ENCODE measurements at places on chromosomes 5 and 9.
A peak's percentile ranks its signal among the peaks of the same experiment; 100 is the strongest.

DNA sequence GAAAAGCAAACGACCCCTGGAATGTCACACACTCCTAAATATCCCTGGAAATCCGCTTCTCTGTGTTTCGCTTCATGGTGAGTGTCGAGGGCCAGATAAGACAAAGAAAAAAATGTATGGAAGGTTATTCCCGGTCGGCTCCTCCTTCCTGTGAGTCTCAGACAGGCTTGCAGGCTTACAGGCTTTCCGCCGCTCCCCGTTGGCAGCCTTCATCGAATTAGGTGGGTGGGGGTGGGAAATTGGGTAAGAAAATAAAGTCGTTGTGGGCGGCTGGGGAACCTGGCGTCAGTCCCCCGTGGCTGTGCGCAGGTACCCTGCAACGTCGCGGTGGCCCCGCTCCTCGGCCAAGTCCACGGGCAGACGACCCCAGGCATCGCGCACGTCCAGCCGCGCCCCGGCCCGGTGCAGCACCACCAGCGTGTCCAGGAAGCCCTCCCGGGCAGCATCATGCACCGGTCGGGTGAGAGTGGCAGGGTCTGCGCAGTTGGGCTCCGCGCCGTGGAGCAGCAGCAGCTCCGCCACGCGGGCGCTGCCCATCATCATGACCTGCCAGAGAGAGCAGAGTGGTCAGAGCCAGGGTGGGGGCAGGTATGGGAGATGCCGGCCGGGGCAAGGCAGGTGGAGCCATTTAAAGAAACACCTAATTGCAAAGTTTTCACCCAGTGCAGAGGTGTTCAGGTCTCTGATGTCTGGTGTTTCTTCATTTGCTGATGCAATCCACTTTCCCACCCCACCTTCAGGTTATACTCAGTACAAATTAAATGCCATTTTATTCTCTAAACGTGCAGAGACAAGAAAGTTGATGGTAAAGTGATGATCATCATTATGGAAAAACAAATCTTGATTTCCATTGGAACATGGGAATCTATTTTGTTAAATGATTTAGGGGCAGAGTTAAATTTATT lies 3.2 kb downstream of the CDKN2B start:
- no peak for DNase-seq

DNA sequence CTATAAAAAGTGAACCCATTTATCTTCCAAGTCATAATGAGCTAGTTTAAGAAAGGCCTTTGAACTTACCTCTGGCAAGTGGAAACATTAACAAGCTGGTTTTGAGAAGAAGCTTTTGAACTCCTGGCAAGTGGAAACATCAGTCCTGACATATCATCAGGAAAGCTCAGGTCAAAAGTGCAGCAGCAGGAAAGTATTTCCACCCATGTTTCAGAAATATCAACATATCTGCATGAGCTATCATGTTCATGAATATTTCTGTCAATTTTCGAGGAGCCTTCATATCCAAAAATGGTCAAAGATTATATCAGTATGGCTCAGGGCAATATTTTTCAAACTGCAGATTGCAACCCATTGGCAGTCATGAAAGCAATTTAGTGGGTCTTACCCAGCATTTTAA lies 133.9 kb downstream of the PLK2 start:
- no peak for DNase-seq

DNA sequence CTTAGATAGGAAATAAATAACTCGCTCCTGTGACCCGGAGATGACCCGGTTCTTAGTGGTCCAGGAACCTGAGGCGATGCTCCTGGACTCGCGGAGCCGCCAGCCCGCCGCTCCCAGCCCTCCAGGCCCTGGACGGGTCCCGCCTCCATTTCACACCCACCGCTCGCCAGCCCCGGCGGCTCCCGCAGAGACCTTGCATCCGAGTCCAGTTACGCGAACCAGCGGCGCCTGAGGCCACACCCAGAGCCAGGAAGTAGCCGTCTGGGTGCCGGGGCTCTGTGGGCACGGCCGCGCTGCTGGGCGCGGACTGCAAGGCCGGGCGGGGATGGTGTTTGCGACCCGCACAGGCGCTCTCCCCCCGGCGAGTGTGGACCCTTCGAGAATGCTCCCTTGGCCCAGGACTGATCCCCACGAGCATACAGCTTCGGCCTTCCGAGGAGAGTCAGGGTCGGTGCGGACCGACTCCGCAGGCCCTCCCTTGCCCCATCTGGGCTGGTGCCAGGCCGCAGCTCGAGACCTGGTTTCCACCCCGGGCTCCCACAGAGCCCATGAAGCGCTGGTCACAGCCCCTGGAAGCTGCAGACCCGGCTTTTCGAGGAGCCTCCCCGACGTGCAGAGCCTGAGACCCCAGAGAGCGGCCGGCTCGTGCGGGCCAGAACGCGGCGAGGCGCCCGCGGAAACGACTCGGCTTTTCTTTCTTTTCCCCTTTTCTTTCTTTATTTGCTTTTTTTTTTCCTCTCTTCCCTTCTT lies 5.2 kb upstream of the BARX1 start:
- DNase-seq = no peak

- DNase-seq = no peak
Measured at GRCh38 chr5:75037106-75037505, 15.3 kb downstream of the GCNT4 start.

DNA sequence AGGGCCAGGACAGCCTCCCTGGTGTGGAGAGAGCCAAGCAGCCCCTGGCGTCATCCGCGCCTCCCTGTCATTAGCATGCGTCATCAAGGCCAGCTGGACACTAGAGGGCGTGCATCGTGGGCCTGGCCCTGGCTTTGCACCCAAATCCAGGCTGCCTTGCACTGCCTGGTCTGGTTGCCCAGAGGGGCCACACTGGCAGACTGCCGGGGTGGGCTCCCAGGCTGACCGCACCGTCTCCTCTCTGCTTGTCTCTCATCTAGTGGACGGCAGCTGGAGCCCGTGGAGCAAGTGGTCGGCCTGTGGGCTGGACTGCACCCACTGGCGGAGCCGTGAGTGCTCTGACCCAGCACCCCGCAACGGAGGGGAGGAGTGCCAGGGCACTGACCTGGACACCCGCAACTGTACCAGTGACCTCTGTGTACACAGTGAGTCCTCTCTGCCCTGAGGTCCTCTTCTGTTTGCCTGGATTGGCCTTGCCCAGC lies 29.0 kb downstream of the HK3 start:
- peak; percentile 54 for DNase-seq

GRCh38 chr5:124713595-124713994 lies 32.8 kb downstream of the ZNF608 start:
- DNase-seq = no peak

DNA sequence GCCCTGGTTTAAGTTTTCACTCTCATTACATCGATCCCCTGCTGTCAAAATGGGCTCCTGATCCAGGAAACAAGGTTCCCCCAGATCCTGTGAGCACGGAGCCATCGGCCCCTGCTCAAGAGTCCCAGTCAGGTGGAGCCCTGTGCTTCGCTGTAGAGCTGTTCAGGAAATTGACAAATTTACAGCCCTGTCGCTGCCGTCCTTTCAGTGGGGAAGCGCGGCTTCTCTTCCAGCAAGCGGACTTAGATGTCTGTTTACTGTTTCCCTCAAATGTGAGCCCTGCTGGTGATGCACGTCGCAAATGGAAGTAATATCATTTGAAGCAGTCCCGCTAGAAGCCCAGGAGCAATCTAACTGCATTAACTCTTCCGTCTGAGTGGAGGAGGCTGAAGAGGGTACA lies 760.9 kb upstream of the WWC1 start:
- no peak for DNase-seq

DNA sequence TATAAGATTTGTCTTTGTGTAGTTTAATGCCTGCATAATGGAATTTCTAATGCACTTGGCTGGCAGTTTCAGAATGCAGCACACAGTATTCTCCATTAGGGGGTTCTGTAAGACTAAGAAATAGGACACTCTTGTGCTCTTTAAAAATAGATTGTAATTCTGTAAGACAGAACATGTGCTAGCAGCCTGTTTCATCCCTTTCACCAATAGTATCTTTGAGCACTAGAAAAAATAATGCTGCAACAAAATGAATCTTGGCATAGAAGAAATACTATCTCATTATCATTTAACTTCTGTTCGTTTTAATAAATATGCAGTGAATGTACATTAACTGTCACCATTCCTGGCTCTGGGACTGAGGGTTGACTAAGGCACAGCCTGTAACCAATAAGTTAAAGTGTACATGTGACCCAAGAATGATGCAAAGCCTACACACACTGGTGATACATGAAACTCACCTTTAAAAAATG lies 23.8 kb upstream of the ZNF622 start:
- no peak for DNase-seq

GRCh38 chr5:32030686-32031085 lies 143.4 kb downstream of the GOLPH3 start:
- no peak for DNase-seq

DNA sequence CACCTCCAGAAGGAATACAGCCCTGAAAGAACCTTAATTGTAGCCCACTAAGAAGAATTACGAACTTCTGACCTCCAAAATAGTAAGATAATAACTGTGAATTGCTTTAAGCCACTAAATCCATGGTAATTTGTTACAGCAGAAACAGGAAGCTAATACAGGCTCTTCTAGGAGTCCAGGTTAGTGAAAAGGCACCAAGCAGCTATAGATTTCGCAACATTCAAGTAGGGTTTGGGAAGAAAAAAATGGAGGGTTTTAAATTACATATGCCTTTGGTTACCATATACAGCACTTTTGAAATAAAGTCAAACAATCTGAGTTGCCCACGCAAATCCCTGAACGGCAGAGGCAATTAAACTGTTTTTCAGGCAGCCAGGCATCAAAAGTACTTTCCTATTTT lies 1.7 kb upstream of the ACTL7A start:
- no peak for DNase-seq

- DNase-seq = no peak
Measured at GRCh38 chr9:134123764-134124128, 12.1 kb upstream of the WDR5 start.

DNA sequence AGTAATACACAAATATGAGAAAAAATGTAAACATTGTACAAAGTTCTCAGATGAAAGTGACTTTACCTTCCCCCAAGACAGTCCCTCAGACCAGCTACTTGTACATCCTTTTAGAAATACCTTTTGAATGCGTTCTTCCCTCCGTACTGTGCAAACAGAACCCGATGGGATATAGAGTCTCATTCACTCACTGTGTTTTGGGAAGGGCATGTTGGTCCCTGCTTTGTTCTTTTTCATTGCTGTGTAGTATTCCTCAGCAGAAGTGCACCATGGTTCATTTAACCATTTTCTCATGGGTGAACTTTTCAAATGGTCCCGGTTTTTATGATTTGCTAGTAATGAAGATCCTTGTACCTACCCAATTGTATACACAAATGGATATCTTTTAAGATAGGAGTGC lies 94.4 kb downstream of the ANKRD33B start:
- no peak for DNase-seq

GRCh38 chr5:138459311-138459933 lies 5.9 kb upstream of the EGR1 start:
- DNase-seq = peak; percentile 64

- DNase-seq = no peak
Measured at GRCh38 chr5:81768935-81769452, 18.1 kb upstream of the SSBP2 start.

- DNase-seq = no peak
Measured at GRCh38 chr9:2810420-2811075, 33.3 kb downstream of the PUM3 start.

GRCh38 chr5:170301149-170301548 lies 3.6 kb upstream of the LCP2 start:
- DNase-seq = no peak

DNA sequence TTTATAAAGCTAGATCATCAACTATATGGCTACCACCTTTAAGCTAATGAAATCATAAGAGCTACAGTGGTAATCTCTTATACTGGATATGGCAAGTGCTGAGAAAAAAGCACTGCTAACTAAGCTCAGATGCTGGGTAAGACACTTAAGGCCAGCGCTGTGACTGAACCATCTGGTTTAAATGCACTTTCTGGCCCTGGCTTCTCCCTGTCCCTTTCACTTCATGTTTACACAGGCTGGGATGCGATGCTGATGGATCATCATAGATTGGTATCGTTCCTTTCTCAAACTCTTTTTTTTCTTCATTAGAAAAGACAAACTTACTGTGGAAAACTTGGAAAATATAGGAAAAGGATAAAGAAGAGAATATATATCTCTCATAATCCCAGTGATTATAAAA lies 52.3 kb downstream of the KIF24 start:
- no peak for DNase-seq

DNA sequence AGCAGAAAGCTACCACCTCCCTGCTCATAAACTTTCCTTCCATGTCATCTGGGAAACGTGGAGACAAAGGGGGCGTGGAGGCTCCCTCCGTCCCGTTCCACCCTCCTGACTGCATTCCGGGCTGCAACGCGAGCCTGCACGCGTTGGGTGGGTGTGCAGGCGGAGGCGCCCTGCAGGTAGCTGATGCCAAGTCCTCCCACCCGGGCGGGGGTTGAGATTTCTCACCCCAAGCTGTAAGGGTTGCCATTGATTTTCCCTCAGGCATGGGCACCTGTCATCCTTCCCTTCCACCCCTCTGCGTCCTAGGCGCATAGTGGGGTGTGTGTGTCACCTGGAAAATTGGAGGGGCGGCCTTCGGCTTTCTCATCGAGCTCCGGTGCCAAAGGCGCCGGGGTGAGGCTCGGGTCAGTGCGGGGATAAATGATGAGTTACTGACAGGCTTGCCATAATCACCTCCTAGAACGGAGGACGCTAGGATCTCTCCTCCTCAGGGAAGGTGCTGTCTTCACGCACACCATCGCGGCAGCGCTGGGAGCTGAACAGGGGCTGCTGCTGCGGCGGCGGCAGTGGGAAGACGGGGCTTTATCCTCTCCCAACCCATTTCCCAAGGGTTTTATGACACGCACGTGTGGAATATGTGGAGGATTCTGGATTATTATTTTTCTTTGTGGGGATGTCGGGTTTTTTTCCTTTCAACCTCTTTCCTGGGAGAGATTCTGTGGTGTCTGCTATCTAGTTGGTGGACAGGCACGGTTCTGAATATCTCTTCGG lies 973 bp downstream of the PLPPR1 start:
- no peak for DNase-seq

DNA sequence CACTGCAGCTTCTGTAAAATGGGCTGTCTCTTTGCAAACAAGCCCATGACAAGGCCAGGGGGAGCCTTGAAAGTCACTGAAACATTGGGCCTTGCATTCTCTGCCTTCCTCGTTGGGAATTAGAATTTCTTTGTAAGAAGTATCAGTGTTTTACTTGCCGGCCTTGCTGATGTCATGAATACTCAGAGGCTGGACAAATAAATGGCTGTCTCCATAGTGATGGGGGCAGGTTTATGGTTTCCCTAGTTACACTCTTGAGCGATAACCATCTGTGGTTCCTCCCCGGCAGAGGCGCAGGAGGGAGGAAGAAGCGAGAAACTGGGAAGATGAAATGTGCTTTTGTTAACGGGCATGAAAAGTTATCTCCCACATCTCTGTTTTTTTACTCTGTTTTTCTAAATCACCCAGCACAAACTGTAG lies 272.7 kb upstream of the PANK3 start:
- DNase-seq = peak; percentile 58

DNA sequence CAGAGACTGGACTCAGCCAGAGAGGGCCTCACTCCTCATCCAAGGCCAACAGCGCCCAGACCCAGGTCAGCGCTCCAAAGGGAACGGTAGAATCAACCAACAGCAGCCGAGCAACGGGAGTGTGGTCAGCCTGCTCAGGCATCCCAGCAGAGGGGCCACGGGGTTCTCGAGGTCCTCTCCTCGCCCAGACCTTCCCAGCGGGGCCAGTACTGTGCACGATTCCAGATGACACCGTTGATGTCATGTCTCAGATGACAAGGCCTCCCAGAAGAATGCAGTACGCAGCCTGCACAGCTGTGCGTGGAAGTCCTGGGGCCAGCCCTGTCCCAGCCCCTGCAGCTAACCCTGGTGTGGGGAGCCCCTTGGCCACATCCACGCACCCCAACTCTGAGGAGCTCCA lies 141.0 kb upstream of the PPP1R26 start:
- DNase-seq = peak; percentile 7

- DNase-seq = peak; percentile 44
Measured at GRCh38 chr9:132409828-132410528, at the start of gene CFAP77. Gene CFAP77 (plus strand): TSS chr9:132410211. CDS start chr9:132410272, 61 bp downstream.
